ENCODE measurements at places on chromosomes 5 and 9.

DNA sequence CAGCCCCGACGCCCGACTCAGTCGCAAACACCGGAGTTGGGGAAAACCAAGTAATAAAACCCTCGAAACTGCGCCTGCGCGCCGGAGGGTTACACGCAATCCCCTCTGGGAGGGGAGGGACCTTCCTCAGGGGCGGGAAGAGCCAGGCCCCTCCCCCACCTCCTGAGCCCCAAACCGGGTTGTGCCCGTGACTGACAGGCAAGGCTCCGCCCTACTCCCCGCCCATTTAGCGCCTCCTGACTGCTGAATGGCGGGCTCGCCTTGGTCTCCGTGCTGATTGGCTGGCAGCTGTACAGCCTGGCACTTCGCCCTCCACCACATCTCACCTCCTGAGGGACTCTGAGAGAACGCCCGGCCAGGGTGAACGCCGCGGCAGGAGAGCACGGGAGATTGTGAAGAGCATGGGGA, at the start of gene PRDM9:
PRDM9 (plus strand) TSS at position 332 of the 408 bp plus-strand sequence. CDS start 1,425 bp downstream, outside the sequence.
- ATAC-seq = peak; percentile 28

DNA sequence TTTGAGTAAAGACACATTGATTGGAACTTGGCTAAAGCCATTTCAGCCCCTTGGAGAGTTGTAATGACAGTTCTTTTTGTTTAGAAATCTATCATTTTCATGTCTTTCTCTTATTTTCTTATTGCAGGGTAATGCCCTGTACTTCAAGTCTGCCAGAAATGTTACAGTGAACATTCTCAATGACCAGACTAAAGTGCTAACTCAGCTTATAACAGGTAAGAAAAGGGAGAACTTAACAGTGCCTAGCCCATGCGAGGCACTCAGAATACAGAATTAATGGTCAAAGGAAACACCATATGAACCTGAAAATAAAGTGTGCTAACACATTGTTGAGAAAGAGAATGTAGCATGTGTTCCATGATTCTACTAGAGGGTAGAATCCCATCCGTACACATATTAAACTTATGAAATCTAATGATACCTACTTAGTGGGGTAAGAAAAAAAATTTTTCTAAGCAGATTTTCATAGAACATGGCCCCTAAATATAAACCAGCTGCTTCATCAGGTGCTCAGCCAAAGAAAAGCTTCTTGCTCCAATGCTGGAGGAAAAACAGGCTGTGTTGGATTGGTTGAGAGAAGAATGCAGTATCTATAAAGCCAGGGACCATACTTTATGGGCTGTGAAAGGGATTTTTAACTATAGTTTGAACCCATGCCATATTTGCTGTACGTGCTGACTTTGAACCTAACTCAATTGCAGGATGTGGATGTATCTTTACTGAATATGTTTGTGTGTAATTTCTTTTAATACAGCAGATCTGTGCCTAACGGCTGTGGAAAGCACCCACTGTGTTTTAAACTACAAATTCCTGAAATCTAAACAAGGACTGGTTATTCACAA, 260.8 kb upstream of the PPP1R2B start:
- no peak for ATAC-seq

GRCh38 chr9:36036780-36037548, at the start of gene RECK:
TSS of gene RECK (plus strand) at chr9:36036913. CDS start at chr9:36036999, 86 bp downstream.
- ATAC-seq = peak; percentile 88

DNA sequence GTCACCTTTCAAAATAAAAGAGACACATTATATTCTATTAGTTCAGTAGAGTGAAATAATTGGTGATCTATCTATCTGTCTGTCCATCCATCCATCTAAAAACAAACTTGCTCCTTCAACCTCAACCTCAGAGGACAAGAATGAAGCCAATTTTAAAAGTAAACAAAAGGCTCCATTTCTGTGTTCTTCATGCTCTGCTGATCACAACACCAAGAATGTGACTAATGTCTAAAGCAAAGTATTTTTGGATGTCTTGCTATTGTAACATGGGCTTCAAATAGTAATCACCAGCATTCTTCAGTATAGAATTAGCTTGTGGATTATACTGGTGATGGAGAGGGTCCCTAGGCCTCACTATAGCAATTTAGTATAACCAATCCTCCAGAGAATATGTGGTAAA, 1304.4 kb downstream of the MAT2B start:
- ATAC-seq = no peak

DNA sequence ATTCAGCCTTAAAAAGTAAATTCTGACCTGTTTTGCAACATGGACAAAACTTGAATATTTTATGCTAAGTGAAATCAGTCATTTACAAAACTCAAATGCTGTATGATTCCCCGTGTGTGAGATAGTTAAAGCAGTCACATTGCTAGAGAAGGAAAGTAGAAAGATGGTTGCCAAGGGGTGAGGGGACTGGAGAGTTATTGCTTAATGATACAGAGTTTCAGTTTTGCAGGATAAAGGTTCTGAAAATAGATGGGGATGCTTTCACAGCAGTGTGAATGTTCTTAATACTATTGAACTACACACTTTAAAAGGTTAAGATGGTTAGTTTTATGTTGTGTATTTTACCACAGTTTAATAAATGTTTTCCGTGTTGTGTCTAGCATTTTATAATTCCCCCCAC, 51.2 kb downstream of the SGCD start:
- ATAC-seq = no peak

DNA sequence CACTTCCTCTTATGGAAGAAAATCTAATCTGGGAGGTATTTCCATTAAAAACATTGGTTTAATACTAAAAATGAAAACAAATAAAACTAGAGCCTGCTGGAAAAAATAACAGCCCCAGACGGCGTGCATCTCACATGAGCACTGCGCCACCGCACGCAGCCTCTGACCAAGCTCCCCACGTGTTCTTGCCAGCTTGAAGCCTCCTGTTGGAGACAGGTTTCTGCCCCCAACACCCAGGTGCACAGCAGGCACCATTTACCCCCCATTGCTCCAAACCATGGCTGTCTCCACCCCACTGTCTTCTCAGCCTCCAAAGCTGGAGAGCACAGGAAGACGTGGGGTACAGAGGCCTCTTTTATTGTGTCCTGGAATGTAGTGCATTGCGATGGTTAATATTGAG, 10.7 kb upstream of the COL5A1 start:
- no peak for ATAC-seq

GRCh38 chr5:56129288-56129687, 103.8 kb downstream of the ANKRD55 start:
- ATAC-seq = no peak

DNA sequence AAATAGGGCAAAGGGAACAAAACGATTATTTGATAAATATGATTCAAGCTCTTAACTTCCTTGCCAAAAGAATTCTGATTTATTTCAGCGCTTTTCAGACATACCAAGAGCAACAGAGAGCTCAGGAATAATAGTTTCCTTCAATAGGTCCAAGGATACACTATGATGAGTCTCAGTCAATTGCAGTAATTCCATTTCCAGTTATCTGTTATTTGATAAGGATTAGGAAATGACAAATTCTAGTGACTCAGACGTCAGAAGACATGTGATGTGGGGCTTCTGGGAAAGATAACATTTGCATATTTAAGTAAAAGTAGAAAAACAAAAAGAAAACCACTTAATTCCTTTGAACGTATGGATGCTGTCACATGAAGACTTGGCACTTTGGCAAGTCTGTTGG, 1250.8 kb upstream of the CDH18 start:
- no peak for ATAC-seq

DNA sequence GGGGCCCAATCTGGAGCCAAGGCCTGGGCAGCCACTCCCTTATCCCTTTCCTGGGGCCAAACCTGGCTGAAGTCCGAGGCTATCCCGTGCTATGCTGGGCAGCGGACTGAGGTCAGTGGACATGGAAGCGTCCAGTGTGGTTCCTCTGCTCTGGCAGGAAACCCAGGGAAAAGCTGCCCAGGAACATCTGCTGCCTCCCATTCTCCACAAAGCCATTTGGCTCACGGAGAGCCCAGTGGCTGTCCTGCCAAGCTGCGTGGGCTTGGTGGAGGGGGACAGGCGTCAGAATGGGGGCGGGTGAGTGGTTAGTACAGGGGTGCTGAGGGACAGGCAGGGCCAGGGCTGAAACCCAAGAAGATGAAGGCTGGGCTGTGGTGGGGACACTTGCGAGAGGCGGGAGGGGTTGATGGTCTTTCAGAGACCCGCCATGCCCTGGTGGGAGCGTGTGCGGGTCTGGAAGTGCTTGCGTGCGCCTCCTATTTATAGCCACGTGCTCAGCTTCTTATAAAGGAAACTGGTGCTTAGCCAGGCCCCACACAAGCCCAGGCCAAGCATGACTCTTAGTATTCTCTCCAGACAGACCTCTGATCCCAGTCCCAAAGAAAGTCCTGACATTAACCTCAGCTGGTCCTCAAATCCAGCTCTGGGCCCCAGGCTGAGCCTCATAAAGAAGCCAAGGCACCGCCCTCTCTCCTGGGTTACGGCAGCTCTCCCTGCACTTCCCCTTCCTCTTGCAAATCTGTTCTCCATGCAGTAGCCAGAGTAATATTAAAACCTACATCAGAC, 9.4 kb upstream of the SLC6A7 start:
- ATAC-seq = no peak

DNA sequence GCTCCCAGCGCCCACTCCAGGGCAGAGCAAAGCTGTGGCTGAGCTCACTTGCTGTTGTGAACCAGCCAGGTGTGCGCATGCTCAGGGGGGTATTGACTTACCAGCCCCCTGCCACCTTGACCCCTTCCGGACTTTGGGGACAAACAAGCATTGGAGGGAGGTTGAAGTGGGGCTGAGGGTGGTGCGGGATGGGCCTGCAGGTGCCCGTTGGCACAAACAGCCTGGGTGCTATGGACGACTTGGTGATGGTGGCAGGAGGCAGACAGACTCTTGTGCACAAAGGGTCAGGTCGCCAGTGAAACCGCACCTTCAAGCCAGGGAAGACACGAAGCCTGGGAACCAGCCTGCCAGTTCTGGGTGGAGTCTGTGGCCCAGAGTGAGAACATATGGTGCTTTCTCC, 858.5 kb upstream of the PTPRD start:
- no peak for ATAC-seq

- no peak for ATAC-seq
These were observed 17.6 kb downstream of the CAMK2A start for GRCh38 chr5:150271923-150272322.

DNA sequence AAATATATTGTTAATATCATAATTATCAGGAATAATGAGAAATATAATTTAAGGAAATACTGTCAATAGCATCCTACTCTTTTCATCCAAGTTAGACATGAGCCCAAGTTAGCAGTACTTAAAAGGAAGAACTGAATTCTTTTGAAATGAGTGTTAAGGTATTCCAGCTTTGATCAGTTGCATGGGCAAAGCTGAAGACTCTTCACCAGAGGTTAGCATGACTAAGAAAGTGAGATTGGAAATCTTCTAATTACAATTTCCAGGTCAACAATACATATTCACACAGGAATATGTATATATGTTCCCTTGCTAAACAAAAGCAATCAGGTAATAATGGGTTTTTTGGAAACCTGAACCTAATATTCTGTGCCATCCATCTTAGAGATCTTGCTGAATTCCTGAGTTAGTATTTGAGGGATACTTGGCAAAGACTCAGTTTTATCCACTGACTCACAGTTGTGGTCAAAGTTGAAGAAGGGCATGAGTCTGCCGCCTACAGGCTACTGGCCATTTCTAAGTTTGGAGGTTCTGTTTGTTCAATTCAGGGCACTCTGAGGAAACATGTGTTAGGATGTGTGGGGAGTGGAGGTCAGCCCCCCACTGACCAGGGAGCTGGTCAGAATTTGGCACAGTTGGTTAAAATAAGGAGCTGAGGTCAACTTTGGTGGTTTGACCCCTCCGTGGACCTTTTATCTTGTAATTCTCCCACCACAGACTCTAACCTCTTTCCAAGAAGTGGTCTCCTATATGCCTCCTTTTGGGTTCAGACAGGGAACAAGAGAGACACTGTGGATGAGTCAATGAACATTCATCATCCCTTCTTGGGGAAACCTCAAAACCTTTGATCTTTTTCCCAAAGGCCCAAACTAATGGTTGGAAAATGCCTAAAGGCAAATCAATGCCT, 118.3 kb downstream of the PIK3R1 start:
- ATAC-seq = no peak

DNA sequence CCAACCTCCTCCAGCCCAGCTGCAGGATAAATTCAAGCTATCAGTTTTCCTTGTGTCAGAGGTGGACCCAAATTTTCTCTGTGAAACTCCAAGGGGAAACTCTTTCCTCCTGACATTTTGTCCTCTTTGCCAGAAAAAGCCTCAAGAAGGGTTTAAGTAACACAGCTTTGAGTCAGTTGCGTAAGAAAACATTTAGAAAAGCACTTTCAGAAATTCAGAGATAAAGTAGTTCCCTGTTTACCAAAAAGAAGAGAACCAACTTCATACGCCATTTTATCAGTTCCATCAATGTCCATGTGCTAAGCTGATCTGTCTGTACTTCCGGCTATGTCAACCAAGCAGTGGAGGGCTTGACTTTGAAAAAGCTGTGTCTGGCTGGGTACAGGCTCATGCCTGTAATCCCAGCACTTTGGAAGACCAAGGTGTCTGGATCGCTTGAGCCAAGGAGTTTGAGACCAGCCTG, 19.9 kb upstream of the SUSD1 start:
- no peak for ATAC-seq

DNA sequence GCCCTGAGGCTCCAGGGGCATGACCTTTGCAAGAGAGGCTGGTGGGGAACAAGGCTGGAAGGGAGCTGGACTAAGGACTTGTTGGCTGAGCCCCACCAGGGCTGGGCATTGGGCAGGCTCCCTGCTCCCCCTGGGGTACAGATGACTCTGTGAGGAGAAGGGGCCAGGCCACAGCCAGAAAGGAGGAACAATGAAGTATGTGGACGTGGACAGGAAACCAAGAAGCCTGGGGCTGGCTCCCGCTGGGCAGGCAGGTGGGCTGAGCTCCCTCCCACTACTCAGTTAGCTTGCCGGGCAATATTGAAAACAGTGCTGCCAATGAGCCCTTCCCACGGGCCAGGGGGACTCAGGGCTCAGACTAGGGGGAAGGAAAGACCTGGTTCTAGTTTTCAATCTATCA, 66.1 kb upstream of the SPTLC1 start:
- ATAC-seq = no peak

- no peak for ATAC-seq
These were observed 47.4 kb downstream of the UBAP2 start for GRCh38 chr9:34001298-34001697.

DNA sequence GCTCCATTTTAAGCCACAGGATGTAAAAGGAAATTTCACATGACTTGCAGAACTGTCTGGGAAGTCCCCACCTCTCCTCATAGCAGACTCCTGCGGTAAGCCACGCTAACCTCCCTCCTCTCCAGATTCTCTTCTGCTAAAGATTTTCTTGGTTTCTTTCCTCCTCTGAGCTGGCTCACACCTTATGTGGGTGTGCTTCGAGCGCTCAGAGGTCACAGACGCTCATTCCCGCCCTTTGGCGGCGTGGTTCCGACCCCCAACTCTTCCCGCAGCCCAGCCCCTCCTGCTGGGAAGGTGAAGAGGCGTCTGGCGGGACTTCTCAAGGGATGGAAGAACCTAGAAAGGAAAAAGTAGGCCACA, 32.9 kb upstream of the CDK20 start:
- ATAC-seq = no peak

GRCh38 chr9:96108691-96109380, 193.1 kb downstream of the HSD17B3 start:
- ATAC-seq = no peak
